GDM1 (cell line): ENCODE measurements at places on chromosomes 1 and 21.

DNA sequence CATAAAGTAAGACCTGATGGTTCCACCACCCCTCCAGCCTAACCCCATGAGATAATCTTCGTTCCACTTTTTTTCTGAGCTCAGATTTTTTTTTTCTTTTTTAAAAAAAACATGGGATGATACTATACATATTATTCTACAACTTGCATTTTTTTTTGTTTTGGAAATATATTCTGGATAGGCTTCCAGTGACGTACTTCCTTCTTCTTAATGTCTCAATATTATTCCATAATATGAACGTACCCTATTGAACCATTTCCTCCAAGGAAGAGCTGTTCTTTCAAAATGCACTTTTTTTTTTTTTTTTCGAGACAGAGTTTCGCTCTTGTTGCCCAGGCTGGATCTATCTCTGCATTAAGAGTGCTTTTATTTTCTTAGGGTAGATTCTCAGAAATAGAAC lies 1.5 kb downstream of the EDEM3 start:
- DNase-seq = no peak

DNA sequence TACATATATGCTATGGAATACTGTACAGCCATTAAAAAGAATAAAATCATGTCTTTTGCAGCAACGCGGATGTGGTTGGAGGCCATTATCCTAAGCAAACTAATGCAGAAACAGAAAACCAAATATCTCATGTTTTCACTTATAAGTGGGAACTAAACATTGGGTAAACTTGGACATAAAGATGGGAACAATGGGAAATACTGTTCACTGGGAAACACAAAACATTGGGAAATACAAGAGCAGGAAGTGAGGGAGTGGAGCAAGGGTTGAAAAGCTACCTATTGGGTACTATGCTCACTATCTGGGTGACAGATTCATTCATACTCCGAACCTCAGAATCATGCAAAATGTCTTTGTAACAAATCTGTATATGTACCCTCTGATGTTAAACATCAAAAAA lies 17.3 kb upstream of the PPT1 start:
- DNase-seq = no peak

GRCh38 chr1:39061951-39062350 lies 35.8 kb downstream of the NDUFS5 start:
- DNase-seq = no peak

GRCh38 chr1:38512789-38513188 lies 346.8 kb downstream of the RRAGC start:
- no peak for DNase-seq

- no peak for DNase-seq
Observed at GRCh38 chr1:30329263-30329753, 394.1 kb downstream of the MATN1 start.

DNA sequence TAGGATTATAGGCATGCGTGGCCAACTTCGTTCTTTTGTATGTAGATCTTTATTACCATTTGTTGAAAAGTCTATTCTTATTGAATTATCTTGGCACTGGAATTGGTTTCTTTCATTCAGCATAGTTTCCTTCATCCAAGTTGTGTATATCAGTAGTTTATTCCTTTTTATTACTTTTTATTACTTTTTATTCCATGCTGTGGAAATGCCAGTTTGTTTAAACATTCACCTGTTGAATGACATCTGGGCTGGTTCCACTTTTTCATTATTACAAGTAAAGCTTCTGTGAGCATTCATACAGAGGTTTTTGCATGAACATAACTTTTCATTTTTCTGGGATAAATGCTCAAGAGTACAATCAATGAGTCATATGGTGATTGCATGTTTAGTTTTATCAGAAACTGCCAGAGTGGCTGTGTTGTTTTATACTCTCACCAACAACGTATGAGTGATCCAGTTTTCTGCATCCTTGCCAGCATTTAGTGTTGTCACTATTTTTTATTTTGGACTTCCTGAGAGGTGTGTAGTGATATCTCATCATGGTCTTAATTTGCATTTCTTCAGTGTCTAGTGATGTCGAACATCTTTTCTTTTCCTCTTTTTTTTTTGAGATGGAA lies 28.6 kb downstream of the PTPRU start:
- no peak for DNase-seq

GRCh38 chr1:112689842-112690237 lies 15.4 kb downstream of the MOV10 start:
- DNase-seq = no peak

DNA sequence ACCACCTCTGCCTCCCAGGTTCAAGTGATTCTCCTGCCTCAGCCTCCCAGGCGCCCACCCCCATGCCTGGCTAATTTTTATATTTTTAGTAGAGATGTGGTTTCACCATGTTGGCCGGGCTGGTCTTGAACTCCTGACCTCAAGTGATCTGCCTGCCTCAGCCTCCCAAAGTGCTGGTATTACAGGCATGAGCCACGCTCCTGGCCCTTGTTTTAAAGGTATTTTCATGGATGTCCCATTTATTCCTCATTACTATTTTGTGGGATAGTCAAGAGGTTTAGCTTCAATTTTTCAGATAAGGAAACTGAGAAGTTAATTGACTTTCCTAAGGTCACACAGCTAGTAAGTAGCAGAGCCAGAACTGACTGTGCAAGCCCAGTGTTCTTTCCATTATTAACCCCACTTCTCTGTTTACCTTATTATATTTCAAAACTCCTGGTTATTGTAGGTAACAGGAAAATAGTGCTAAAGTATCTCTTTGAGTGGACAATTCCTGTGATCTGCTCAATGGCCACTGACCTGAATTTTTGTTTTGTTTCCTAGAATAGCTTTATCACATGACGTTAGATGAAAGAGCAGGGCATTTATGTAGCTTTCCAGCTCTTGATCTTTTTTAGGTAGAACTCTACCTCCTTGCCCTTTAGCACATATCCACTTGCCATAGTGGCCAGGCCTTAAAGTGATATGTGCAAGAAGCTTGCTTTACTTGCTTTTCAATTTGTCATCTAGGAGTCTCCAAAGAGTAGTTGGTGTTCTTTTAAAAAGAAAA lies 13.6 kb downstream of the ZYG11B start:
- no peak for DNase-seq
